ENCODE measurements at places on chromosomes 7 and 10. TPM values are rescaled to one million over a fixed set of nuclear protein-coding genes. Genes with fewer than 3 reads are reported as not detected.

ATP6V0A4 gene
- 0.24 TPM for total RNA-seq

NME8 gene
- total RNA-seq: 1.0 TPM

PSD gene
- 4.6 TPM for total RNA-seq

PHYHIPL gene
- 0.09 TPM for total RNA-seq

SFXN4 gene
- 18.5 TPM for total RNA-seq

TRPV5 gene
- total RNA-seq: 0.05 TPM

BEND7 gene
- 0.66 TPM for total RNA-seq

DYNC1I1 gene
- total RNA-seq: 2.5 TPM

PARD3 gene
- total RNA-seq: 23.5 TPM

ZNF804B gene
- total RNA-seq: not detected

CYP2C19 gene
- total RNA-seq: not detected

SPDYE5 gene
- 0.05 TPM for total RNA-seq

SLC18A3 gene
- not detected for total RNA-seq

SYT15B gene
- 0.42 TPM for total RNA-seq

ANTXRL gene
- total RNA-seq: 0.57 TPM

FAM25G gene
- 1.2 TPM for total RNA-seq

SPDYE2B gene
- total RNA-seq: not detected

HIPK2 gene
- total RNA-seq: 3.4 TPM

OPN1SW gene
- not detected for total RNA-seq

ASB10 gene
- total RNA-seq: not detected

FXYD4 gene
- 0.14 TPM for total RNA-seq

CTAGE15 gene
- total RNA-seq: 0.24 TPM

BAIAP2L1 gene
- total RNA-seq: 2.2 TPM

CTTNBP2 gene
- 0.94 TPM for total RNA-seq

ACHE gene
- total RNA-seq: 6.9 TPM

CAMK2G gene
- total RNA-seq: 10.5 TPM

RNF148 gene
- 0.24 TPM for total RNA-seq

ATP5MK gene
- total RNA-seq: 464 TPM

BTRC gene
- total RNA-seq: 5.0 TPM

UCN3 gene
- total RNA-seq: 0.19 TPM

GLUD1 gene
- 93.7 TPM for total RNA-seq

SLC37A3 gene
- 21.6 TPM for total RNA-seq

CRTAC1 gene
- total RNA-seq: 0.05 TPM
